A549 treated with AZD2906 at 1 μM for 4 hours (cell line): ENCODE measurements at places on chromosomes 2 and 18. TPM values are rescaled to one million over a fixed set of nuclear protein-coding genes. Genes with fewer than 3 reads are reported as not detected.

The ALPG gene
- 0.33 to 0.55 TPM (median 0.50 TPM) in 5 replicates for total RNA-seq

The CDK15 gene
- total RNA-seq = not detected in 5 replicates

The NEUROD1 gene
- total RNA-seq = not detected in 5 replicates

The UGT1A8 gene
- 0.03 to 0.10 TPM (median 0.07 TPM) in 3 of 5 replicates, not detected in the others for total RNA-seq

The ATP8B1 gene
- 5.5 to 7.6 TPM (median 6.3 TPM) in 5 replicates for total RNA-seq

The MAB21L4 gene
- 0.13 to 0.35 TPM (median 0.28 TPM) in 5 replicates for total RNA-seq

The ABCG5 gene
- not detected in 5 replicates for total RNA-seq

The ACVR1C gene
- total RNA-seq = 0.02 to 0.06 TPM (median 0.04 TPM) in 4 of 5 replicates, not detected in the other

The ERMN gene
- total RNA-seq = not detected in 5 replicates

The GDF7 gene
- total RNA-seq = 0.09 to 0.14 TPM (median 0.13 TPM) in 5 replicates

The NT5DC4 gene
- total RNA-seq = 0.06 to 0.94 TPM in 2 of 5 replicates, not detected in the others

The RAMP1 gene
- 0.07 to 0.10 TPM in 2 of 5 replicates, not detected in the others for total RNA-seq

The BCL11A gene
- total RNA-seq = 0.01 to 0.11 TPM (median 0.09 TPM) in 5 replicates

The CLIP4 gene
- 19.0 to 21.1 TPM (median 20.3 TPM) in 5 replicates for total RNA-seq

The SOX11 gene
- total RNA-seq = not detected in 5 replicates

The KCNS3 gene
- total RNA-seq = 1.2 to 1.4 TPM (median 1.3 TPM) in 5 replicates

The CYTIP gene
- total RNA-seq = 0.05 to 0.10 TPM (median 0.08 TPM) in 3 of 5 replicates, not detected in the others

The MCEE gene
- total RNA-seq = 9.9 to 12.8 TPM (median 11.2 TPM) in 5 replicates

The NEU2 gene
- not detected in 5 replicates for total RNA-seq

The RAB6D gene
- 0.02 to 0.03 TPM (median 0.02 TPM) in 3 of 5 replicates, not detected in the others for total RNA-seq

The NBAS gene
- total RNA-seq = 14.3 to 16.8 TPM (median 15.6 TPM) in 5 replicates

The TLK1 gene
- 18.1 to 31.2 TPM (median 23.6 TPM) in 5 replicates for total RNA-seq

The MAPK4 gene
- total RNA-seq = 0.13 to 0.33 TPM (median 0.18 TPM) in 5 replicates

The RNF125 gene
- total RNA-seq = 0.22 to 0.31 TPM (median 0.27 TPM) in 5 replicates

The IL1RL1 gene
- total RNA-seq = 0.80 to 1.4 TPM (median 1.2 TPM) in 5 replicates

The CYS1 gene
- total RNA-seq = 1.0 to 1.9 TPM (median 1.7 TPM) in 5 replicates

The LRRTM4 gene
- not detected in 5 replicates for total RNA-seq

The C1QL2 gene
- 0.31 to 0.76 TPM (median 0.64 TPM) in 5 replicates for total RNA-seq

The SCYGR8 gene
- total RNA-seq = not detected in 5 replicates

The VWA3B gene
- total RNA-seq = 0.09 to 0.14 TPM (median 0.12 TPM) in 3 of 5 replicates, not detected in the others

The SPC25 gene
- total RNA-seq = 15.2 to 19.4 TPM (median 18.3 TPM) in 5 replicates

The KIF3C gene
- total RNA-seq = 36.4 to 42.8 TPM (median 40.2 TPM) in 5 replicates

The EN1 gene
- total RNA-seq = 0.63 to 0.99 TPM (median 0.92 TPM) in 5 replicates

The CABLES1 gene
- total RNA-seq = 13.1 to 17.0 TPM (median 14.8 TPM) in 5 replicates

The PRSS56 gene
- 0.06 to 0.17 TPM (median 0.09 TPM) in 5 replicates for total RNA-seq

The ITSN2 gene
- 18.5 to 22.7 TPM (median 21.5 TPM) in 5 replicates for total RNA-seq

The GALNT5 gene
- total RNA-seq = 1.6 to 2.3 TPM (median 1.8 TPM) in 5 replicates

The CRYGC gene
- not detected in 5 replicates for total RNA-seq

The HRH4 gene
- 0.03 TPM in 1 of 5 replicates, not detected in the others for total RNA-seq

The VIL1 gene
- 0.16 to 0.36 TPM (median 0.28 TPM) in 5 replicates for total RNA-seq

The GALNT13 gene
- total RNA-seq = 6.5 to 13.4 TPM (median 8.3 TPM) in 5 replicates

The ABCA12 gene
- 0.15 to 0.43 TPM (median 0.23 TPM) in 5 replicates for total RNA-seq

The FAM237A gene
- not detected in 5 replicates for total RNA-seq

The GCG gene
- total RNA-seq = 0.05 TPM in 1 of 5 replicates, not detected in the others
